ENCODE measurements at places on chromosomes 2 and 18.

DNA sequence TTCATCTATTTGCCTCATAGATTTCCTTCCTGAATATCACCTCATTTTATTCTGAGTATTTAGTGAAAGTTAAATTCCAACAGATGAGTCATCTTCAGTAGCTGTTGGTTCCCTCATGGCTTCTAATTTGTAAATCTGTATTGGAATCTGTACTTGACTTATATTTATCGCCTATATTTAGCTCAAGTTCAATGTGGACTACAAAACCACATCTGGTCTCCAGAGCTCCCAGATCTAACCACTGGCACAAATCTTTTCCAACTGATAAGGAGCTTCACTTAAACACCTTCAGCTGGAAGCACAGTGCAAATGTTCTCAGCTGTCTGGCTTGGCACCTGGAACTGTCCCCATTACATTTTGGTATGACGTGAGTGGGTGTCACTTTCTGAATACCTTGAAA lies 82.8 kb upstream of the DSEL start:
- DNase-seq: no peak

- no peak for DNase-seq
Measured at GRCh38 chr2:233600386-233600785, 17.0 kb upstream of the UGT1A8 start.

DNA sequence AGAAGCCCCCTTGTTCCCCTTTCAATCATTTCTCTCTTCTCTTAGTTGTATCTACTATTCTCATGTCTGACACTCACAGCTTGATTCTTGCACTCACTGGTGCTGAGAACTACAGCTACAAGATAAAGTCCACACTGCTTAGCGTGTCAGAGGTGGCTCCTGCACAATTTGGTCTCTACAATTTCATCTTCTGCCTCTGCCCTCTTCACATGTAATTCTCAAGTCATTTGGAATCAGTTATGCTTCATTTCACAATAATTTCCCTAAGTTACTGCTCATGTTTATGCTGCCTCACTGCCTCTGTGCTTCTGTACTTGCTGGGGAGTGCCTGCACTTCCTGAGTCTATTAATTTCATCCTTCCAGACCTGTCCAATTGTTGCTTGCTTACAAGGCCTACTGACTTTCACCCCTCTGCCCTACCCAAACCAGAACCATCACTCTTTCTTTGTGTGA lies 11.6 kb upstream of the NAB1 start:
- no peak for DNase-seq

GRCh38 chr2:43155851-43156411 lies 70.5 kb downstream of the ZFP36L2 start:
- no peak for DNase-seq

DNA sequence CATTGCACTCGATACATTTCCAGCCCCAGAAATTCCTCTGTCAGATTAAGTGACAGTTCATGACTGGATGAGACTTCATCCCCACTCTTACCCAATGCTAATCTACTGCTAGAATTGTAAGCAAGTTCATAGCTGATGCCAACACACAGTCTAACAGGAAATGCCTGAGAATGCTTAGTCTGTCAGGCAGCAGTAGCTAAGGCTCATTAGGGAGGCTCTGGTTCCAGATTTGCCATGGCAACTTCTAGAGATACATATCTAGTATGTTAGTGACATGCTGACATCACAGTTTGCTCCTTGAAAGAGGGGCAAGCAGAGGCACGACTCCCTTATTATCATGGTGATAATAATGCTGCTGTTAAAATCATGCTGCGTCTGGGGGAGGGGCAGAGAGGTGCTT lies 198.4 kb downstream of the RBM43 start:
- no peak for DNase-seq

DNA sequence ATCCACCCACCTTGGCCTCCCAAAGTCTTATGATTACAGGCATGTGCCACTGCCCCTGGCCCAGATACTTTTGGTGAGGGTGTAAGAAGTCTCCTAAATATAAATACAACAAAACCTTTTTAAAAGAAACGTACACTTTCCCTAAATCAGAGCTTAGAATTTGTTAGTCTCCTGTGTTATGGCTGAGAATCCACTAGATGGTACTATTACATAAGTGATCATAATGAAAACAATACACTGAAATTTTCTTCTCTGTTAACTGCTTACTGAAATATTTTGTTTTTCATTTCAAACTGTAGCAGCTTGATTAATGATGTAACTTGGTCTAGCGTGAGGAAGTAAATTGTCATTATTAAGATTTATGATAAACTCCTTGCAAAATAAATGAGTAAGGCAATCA lies 74.8 kb upstream of the FAM98A start:
- DNase-seq: no peak

DNA sequence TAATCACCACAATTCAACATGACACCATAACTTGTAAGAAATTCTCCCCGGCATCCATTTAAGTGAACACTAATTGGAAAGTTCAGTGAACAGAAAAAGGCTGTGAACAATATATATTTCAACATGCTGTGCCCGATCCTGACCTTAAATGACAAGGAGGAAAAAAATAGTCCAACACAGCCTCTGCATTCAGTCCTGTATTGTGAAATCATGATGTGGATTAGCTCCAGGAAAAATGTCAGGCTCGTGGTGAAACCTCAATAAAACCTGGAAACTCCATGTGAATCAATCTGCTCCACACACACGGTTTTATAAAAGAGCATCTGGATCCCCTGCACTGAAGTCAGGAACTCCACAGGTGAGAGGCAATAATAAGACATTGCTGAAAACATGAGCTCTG lies 145.4 kb upstream of the SPOPL start:
- DNase-seq: no peak

DNA sequence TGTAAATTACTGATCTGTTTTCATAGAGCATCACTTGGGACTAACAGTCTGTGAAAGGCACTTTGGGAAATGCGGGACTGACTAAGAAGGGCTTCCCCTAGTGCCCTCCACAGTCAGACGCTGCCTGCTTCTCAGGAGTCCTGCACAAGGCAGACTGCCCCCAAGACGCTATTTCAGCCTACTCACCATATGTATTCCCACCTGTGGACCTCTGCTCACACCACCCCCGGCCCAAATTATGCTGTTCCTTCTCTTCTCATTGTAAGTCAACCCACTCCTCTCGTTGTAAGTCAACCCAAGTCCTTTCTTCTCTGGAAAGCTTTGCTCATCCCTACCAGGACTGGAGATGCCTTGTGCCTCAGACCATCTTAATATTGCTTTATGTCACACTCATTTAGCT lies 175.3 kb downstream of the GFPT1 start:
- DNase-seq: no peak

DNA sequence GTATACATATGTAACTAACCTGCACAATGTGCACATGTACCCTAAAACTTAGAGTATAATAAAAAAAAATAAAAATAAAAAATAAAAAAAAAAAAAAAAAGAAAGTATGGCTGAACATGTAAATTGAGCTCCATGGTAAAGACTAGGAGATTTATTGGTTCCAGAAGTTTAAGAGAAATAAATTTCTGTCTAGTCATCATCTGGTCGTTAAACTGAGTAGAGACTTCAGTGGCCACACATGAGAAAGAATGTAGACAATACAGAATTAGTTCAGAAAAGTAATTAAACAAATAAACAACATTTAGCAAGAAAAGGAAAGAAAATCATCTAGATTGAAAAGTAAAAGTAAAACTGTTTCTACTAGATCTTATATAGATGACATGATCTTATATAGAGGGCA lies 12.4 kb upstream of the KCNE4 start:
- no peak for DNase-seq

DNA sequence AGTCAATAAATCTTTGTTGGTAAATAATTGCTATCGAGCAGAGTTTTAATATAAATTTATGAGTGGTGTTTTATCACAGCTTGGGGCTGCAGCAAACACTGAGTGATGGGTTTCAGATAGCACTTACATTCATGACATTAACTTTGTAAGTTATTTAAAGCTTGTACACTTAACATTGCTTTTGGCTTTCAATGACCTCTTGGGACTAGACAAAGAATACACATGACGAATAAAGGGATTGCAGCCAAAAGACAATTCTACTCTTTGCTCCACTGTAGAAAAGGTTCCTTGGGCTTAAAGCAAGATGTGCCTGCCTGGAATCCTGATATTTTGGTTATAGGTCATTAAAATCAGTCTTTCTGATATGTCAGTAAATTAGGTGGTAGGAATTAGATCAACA lies 299.5 kb downstream of the GBX2 start:
- DNase-seq: no peak

DNA sequence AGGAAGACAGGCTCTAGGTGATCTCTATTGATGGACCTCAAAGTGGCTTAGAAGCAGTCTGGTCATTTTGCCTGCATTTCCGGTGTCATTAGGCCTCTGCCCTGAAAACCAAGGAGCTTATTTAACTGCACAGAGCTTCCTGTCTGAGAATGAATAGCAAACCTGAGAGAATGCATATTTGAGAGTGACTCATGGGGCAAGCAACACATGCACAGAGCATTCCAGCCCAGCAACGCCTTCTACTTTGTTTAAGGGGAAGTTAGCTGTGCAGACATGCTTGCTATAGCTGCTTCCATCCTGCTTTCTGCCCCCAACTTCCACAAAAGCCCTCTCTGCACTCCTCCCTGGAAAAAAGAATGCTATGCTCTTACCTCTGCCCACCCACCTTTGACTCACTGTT lies 232.8 kb downstream of the GRB14 start:
- DNase-seq: no peak

DNA sequence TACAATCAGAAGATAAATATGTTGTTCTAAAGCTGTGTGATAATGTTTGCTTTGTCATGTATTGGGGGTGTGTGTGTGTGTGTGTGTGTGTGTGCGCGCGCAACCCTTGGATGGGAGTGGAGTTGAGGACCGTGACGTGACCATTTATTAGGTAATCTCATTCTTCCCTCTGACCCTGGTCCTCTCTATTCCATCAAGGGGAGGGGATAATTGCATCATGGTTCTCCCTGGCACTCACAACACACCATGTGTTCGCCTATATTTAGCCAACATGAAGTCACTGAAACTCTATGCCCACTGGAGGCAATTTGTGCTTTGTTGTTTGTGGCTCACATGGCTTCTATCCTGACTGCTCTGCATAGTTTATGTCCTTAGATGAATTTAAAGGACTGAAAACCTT lies 79.8 kb upstream of the LRPPRC start:
- no peak for DNase-seq

- DNase-seq: no peak
Measured at GRCh38 chr18:4511166-4511565, 56.1 kb upstream of the DLGAP1 start.

GRCh38 chr2:217908544-217908943 lies 94.3 kb downstream of the TNS1 start:
- DNase-seq: no peak

- DNase-seq: no peak
Measured at GRCh38 chr2:105248316-105249070, 7.0 kb downstream of the GPR45 start.

GRCh38 chr2:134253804-134254203 lies at the start of gene MGAT5:
Gene MGAT5 (plus strand): TSS chr2:134254072. CDS start chr2:134254404, 332 bp downstream.
- DNase-seq: no peak

- no peak for DNase-seq
Measured at GRCh38 chr2:211216221-211216620, 659.8 kb downstream of the CPS1 start.

GRCh38 chr2:210198326-210198725 lies 26.9 kb downstream of the ACADL start:
- DNase-seq: no peak

DNA sequence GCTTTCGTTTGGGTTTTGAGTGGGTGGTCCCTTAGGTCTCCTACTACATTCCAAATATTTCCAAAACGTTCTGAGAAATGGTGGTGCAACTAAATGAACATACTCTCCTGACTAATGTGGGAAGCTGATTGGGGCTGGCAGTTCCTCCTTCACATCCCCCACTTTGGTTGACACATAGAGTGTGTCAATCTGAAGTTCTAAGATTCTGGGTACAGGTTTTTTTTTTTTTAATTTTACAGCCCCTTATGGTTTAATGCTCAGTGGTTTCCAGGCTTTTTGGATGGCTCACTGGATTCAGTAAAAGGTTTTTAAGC lies 58.4 kb upstream of the ITGB6 start:
- no peak for DNase-seq

GRCh38 chr2:55879976-55880375 lies 43.6 kb downstream of the EFEMP1 start:
- no peak for DNase-seq

GRCh38 chr2:156837635-156838370 lies 401.6 kb downstream of the GPD2 start:
- DNase-seq: no peak

DNA sequence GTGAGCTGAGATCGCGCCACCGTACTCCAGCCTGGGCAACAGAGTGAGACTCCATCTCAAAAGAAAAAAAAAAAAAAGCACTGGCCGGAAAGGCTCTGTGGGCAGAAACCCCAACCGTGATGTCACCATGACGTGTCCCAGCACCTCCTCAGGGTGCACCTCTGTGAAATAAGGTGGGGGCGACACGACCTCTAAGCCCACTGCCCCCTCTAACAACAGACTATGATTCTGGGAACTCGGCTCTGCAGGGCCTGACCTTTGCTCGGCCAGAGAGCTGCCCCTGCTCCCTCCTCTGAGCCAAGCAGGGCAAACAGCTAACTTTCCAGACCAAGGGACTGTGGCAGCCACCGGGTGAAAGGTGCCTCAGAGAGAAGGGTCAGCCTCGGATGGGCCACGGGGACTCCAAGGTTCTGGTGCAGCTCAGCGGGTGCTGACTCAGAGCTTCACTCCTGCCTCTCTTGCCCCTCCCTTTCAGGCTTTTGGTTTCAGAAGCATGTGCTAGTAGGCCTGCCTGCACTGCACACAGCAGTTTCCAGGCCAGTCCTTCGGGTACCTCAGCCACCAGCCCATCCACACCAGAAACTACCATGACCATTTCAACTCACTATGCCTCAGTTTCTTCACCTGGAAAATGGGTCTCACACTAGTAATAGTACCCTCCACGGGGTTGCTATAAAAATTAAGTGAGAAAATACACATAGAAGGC lies 8.0 kb downstream of the TMBIM1 start:
- no peak for DNase-seq

- no peak for DNase-seq
Measured at GRCh38 chr18:7393080-7393479, 162.2 kb downstream of the LRRC30 start.

DNA sequence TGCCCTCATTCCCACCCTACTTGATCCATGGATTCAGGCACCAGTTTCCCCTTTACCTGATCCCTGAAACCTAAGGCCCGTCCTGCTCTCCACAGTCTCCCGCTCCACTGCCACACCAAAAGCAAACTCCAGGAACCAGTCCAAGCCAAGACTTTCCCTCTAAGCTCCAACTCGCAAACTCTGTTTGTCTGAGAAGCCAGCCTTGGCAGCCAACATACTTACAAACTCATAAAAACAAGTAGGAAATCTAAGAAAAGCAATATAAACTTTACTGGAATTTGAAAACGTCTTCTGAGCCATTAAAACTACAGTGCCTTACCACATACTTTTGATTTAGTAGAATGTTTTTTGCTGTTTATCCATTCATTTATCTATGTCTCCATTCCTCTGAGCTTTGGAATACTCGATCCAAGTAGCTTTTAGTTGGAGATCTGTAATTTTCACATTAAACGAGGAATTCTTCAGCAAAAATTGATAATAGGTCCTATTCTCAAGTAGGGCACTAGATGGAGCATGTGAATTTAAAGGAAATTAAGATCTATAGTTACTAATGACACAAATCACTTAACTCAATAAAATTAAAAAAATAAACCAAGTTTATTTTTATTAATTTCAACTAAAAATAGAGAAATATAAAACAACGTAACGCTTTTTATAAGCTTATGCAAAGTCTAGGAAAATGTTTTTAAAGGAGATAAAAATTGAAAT lies 199.7 kb downstream of the MYO3B start:
- DNase-seq: no peak

Measured in activated naive CD4-positive, alpha-beta T cell (primary cell).